BE2C (cell line): ENCODE measurements at places on chromosomes 5 and 9.
A peak's percentile ranks its signal among the peaks of the same experiment; 100 is the strongest.

DNA sequence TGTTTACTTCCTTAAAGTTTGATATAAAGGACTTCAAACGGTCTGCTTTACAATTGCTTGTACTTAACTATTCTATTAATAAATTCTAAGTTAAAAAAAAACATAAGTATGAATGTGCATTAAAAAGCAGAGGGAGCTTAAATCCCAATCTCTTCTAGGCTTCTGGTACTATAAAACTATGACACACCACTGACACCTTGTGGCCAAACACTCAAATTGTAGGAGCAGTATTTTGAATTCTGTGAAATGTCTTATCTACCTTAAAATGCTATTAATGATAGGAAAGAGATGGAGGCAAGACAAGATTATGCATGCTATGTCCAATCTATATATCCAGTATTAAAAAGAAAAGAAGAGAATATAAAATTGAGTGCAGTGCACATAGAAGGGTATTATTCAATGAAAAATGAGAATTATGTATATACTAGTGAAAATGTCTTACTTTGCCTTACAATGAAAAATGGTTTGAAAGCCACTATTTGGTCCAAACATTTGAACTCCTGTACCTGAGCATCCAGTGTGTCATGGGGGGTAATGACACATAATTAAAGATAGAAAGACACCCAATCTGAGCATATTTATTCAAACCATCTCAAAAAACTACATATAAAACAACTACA, 87.6 kb downstream of the ERP44 start:
- peak; percentile 57 for DNase-seq

GRCh38 chr5:128736553-128736952, 198.5 kb upstream of the FBN2 start:
- no peak for DNase-seq

DNA sequence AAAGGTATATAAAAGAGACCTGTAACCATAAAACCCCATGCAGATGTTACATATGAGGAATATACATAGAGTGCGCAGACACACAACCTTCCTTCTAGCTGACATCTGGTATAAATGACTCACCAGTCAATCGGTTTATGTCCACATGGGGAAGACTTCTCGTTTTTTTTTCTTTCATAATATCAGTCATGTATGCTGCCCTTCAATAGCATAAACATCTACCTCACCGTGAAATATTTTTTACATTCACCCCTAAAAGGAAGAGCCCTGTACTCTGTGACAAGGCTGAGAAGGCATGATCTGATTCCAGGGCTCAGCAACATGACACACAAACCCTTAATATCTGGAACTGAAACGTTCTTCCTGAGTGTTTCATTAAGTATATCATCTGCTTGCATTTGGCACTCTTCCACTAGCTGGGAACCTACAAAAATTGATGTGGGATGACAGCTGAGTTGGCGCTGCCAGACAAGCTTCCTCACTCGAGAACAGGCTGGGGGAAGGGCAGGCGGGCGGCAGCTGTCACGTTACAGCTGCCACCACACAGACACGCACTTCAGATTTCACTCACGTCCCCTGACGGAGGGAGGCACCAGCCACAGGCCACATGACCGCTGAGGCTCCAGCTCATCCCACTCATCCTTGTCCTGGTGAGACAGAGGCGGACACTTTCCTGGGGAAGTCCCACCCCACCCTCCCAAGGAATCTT, 74.2 kb downstream of the SHB start:
- peak; percentile 94 for DNase-seq

GRCh38 chr5:102797322-102797884, 42.3 kb downstream of the PAM start:
- DNase-seq = no peak

DNA sequence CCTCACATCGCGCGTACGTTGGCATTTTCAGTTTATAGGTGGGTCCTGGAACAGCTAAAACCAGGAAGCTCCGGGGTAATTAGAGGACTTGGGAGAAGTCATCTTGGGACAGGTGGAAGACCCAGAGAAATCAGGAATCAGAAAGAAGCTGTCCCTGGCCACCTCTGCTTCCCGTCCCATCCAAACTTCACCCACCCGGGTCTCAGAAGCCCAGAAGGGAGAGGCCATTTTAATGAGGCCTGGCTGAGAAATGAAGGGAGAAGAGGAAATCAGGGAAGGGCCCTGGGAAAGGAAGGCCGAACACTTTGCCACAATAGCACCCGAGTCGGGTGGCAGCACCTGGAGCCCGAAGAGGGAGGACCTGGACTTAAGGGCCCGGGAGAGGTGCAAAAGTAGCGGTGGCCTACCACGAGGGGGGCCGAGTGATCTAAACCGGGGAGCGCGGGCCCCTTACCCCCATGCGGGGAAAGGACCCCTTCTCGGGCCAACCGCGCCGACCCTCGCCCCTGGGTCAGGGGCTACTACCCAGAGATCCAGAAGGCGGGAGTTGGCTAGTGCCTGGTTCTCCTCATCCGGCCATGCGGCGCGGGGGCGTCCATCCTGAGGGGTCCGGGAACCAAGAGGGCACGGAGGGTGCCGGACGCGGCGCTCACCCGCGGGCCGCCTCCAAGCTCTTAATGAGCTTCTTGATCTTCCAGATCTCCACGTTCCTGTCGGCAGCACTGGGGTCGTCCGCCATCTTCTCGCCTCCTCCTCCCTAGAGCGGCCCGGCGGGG, 668 bp downstream of the ETF1 start:
- DNase-seq = peak; percentile 23

DNA sequence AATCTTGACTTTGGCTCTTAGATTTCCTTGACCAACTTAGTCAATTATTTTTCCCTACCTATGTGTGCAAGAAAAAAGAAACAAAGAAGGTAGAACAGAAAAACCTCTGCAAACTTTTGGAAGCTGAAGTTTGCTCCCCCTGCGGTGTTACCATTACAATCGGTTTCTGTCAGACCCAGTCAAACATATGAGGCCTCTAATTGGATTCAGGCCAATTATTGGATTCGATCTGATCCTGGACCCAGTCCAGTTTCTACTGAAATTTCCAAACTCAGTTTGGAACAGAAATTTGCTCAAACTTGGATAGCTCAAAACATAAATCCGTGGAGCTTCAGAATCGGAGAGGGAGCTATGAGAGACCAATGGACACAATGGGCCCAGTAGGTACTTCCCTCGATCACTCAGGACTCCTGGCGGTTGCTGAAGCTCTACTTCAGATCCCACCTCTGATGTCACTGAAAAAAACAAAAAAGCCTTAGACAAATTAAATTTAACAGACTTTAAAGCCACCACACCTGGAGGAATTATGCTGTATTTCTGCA, 523.9 kb downstream of the DMRTA1 start:
- DNase-seq = no peak

DNA sequence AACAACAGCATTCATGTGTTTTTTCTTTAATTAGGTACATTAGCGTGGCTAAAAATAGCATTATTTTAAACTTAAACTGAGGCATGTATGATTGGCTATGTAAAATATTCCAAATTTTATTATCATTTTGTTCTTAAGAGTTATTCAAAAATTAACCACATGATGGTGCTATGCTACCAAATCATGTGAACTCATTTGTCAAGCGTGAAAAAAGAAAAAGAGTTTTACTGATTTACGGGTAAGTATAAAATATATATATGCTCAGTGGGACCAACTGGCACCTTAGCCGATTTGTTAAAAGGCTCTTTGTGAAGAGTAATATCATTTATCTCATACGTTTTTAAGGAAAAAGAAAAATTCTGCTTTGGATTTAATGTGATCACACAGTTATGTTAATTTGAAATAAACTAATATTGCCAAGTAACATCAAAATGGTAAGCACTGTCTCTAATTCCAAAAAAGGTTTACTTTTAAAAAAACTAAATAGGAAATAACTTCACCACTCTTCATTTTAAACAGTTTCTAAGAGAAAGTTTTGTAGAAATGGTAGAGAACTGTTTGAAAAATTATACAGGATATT, 1042.3 kb downstream of the CDH12 start:
- DNase-seq = no peak

DNA sequence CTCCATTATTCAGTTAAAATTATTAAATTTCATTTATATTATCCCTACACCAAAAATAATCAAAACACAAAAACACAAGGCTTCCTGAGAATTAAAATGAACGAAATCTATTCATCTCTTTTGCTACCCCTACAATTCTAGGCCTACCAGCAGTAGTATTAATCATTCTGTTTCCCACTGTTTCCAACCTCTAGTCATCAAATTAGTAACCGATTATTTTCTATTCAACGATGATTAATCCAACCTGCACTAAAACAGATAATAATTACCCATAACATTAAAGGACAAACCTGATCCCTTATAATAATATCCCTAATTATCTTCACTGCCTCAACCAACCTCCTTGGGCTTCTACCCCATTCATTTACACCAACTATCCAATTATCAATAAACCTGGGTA, 86.0 kb downstream of the INSL6 start:
- no peak for DNase-seq

- no peak for DNase-seq
Measured at GRCh38 chr5:87404359-87404758, 8.4 kb downstream of the CCNH start.

GRCh38 chr5:160524827-160525226, 103.2 kb downstream of the PTTG1 start:
- no peak for DNase-seq

DNA sequence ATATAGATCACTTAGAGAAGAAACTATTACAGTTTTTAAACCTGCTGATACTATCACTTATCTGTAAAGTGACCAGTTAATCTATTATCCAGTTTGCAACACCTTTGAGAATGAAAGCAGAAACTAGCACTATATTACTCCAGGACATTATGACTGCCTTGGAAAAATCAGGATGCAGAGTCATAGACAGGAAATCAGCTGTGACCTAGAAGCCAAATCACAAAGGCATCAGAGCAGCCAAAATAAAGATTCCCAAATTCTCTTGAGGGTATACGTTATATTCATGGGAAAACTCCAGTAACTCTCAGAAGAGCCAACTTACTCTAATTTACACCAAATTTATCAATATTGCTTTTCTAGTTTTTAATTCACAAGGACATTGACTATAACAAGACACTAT, 49.9 kb downstream of the CDO1 start:
- DNase-seq = no peak

- no peak for DNase-seq
Measured at GRCh38 chr5:131608597-131608996, 26.4 kb downstream of the RAPGEF6 start.

GRCh38 chr5:33035851-33036527, 324.9 kb downstream of the NPR3 start:
- no peak for DNase-seq

- no peak for DNase-seq
Measured at GRCh38 chr9:20462410-20462809, 159.9 kb downstream of the MLLT3 start.

DNA sequence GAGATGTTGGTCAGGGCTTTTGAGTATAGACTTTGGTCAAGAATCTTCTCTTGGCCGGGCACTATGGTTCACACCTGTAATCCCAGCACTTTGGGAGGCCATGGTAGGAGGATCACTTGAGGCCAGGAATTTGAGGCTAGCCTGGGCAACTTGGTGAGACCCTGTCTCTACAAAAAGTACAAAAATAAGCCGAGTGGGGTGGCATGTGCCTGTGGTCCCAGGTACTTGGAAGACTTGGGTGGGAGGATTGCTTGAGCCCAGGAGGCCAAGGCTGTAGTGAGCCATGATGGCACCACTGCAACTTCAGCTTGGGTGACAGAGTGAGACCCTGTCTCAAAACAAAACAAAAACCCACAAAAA, 57.5 kb downstream of the ACER2 start:
- DNase-seq = no peak

DNA sequence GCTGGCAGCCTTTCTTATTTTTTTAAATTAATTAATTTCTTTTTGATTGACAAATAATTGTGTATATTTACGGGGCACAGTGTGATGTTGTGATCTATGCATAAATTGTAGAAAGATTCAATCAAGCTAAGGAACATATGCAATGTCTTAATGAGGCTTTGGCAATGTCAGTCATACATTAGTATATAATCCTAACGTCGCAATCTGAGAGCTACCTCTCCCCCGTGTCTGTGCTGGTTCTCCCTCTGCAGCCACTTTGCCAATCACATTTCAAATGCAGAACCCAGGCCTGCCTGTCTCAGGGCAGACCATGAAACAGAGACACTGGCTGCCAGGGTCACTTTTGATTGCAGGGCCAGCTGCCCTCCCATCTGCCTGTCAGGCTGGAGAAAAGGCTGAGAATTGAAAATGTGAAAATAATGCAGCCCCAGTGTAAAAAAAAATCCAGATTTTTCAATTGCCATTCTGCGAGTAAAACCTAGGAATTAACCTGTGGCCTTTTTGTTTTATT, 56.3 kb downstream of the SLC24A2 start:
- no peak for DNase-seq

- no peak for DNase-seq
Measured at GRCh38 chr9:131633491-131634031, 88.2 kb downstream of the PRRT1B start.

- DNase-seq = no peak
Measured at GRCh38 chr5:110686270-110686669, 40.2 kb downstream of the TMEM232 start.

DNA sequence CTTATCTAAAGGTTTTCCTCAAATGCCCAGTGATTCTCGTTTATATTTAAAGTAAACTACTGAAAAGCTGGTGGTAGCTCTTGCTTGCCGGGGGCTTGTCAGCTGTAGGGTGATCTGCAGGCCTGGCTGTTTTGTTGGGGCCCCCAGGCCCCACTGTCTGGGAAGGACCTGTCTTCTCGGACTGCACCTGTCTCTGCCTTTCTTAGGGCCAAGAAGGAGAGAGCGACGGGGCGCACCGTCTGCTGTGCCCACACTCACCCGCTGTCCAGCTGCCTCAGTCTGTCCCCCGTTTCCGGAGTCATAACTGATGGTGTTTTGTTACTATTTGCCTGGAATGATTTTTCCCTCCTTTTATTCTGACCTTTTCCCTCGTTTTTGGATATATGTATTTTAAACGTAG, 94.1 kb upstream of the CACNA1B start:
- no peak for DNase-seq

DNA sequence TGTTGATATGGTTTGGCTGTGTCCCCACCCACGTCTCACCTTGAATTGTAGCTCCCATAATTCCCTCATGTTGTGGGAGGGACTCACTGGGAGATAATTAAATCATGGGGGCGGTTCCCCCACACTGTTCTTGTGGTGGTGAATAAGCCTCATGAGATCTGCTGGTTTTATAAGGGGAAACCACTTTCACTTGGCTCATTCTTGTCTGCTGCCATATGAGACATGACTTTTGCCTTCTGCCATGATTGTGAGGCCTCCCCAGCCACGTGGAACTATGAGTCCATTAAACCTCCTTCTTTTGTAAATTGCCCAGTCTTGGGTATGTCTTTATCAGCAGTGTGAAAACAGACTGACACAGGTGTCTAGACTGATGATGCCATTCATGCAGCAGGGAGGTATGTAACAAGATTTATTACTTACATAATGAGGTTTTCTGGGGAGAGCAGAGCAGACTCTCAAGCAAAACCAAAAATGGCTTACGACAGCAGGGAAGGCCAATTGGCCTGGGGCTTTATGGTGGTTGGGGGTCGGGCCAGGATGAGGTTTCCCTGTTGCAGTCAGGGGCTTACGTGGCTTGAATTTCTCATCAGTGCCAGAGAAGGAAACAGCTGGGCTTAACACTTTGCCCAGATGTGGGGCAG, 9.5 kb upstream of the COMMD10 start:
- DNase-seq = no peak

GRCh38 chr9:110502842-110503241, 76.7 kb downstream of the SVEP1 start:
- no peak for DNase-seq

GRCh38 chr5:164500856-164501255, 995.4 kb downstream of the MAT2B start:
- no peak for DNase-seq

GRCh38 chr5:132646583-132647266, 11.2 kb upstream of the IL13 start:
- no peak for DNase-seq

GRCh38 chr9:95588724-95589588, 72.2 kb upstream of the PTCH1 start:
- DNase-seq = no peak
